ENCODE measurements at places on chromosomes 3 and 15. TPM values are rescaled to one million over a fixed set of nuclear protein-coding genes. Genes with fewer than 3 reads are reported as not detected.

DNA sequence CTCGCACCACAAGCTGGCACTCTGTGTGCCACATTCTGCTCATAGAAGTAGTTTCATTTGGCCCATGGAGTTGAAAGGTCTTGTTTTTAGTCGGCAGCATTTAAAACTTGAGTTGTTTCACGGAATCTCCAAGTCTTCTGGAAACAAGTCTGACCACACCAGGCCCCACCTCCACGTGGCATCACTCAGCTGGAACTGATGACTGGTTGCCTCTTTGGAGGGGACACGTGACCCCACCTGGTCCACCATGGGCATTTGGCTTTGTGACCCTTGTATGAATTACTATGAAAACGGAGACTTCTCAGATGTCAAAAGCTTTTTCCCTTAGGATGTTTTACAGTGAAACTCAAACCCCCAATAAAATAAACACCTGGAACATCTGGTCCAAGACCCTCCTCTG, 74.9 kb downstream of the NTRK3 start:
- H3K27ac ChIP-seq = no peak overlapping the region
- H3K4me3 ChIP-seq = no peak overlapping the region
- H3K36me3 ChIP-seq = no peaks in the 10 kb centered on the region
- no peak for DNase-seq
- no peaks in the 10 kb centered on the region for H3K4me1 ChIP-seq

- no peaks in the 10 kb centered on the region for H3K36me3 ChIP-seq
- peaks cover 8% of the 10 kb centered on the region for H3K27me3 ChIP-seq
- no peak overlapping the region for H3K4me3 ChIP-seq
- H3K27ac ChIP-seq = no peak overlapping the region
- peaks cover 13% of the 10 kb centered on the region for H3K4me1 ChIP-seq
These were observed 8.1 kb downstream of the KBTBD13 start for GRCh38 chr15:65084500-65085206.

- H3K36me3 ChIP-seq = no peaks in the 10 kb centered on the region
- H3K4me3 ChIP-seq = no peak overlapping the region
- DNase-seq = no peak
- no peak overlapping the region for H3K27ac ChIP-seq
- no peaks in the 10 kb centered on the region for H3K4me1 ChIP-seq
These were observed 236.8 kb upstream of the GBE1 start for GRCh38 chr3:81998139-81998755.

ULK3 gene
- 53.9 TPM for total RNA-seq

GRCh38 chr3:67288466-67289106, 290.5 kb downstream of the KBTBD8 start:
- H3K27me3 ChIP-seq = no peaks in the 10 kb centered on the region
- H3K4me1 ChIP-seq = no peaks in the 10 kb centered on the region
- no peaks in the 10 kb centered on the region for H3K36me3 ChIP-seq
- DNase-seq = no peak
- H3K4me3 ChIP-seq = no peak overlapping the region
- H3K27ac ChIP-seq = no peak overlapping the region

All from CD8-positive, alpha-beta memory T cell (primary cell).